Cerebellar cortex (tissue), 1 donor: ENCODE measurements at places on chromosomes 13 and 19.

DNA sequence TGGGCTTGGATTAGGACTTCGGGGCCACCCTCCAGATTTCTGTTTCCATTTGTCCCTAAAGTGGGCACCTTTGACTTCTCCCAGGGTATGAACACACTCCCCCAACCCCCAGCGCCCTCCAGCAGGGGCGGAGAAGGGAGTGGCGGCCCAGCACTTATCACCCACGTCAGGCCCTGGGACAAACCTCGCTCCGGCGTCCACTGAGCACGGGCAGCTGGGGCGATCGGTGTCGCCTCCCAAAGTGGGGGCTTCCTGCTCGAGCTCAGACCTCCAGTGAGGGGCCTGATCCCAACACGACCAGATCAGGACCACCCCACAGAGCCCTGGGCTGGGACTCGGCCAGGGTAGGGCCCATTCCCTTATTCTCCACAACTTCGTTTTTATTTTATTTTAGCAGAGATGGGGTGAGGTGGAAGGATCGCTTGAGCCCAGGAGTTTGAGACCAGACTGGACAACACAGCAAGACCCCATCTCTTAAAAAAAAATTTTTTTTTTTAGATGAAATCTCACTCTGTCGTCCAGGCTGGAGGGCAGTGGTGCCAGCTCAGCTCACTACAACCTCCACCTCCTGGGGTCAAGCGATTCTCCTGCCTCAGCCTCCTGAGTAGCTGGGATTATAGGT is 3.7 kb upstream of the TCF3 start:
- DNase-seq, result no peak

GRCh38 chr13:33345842-33346241 is 60.3 kb upstream of the STARD13 start:
- no peak for DNase-seq

- DNase-seq, result no peak
These were observed at the start of gene FGF21 for GRCh38 chr19:48755084-48755641. TSS of gene FGF21 (plus strand) at chr19:48755524. CDS start at chr19:48756237, 713 bp downstream.

DNA sequence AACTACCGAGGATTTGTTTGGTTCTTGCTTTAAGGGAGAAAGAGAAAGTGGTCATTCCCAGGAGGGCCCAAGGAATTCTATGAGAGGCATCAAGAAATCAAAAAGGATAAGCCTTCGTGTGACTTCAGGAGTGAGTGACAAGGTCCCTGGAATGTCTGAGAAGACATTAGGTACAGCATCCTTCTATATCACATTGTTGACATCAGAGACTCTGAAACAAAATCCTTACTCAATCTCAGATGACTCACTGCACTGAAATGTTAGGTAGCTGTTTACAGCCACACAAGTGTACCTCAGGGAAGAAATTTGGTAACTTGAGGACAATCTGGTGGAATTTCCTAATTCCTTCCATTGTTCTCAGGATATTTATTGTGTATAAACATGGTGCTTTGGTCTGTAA is 7.9 kb upstream of the LGALS14 start:
- DNase-seq, result no peak

- no peak for DNase-seq
These were observed 62.6 kb downstream of the MLLT1 start for GRCh38 chr19:6216996-6217751.

GRCh38 chr13:37716420-37717195 is 118.0 kb upstream of the POSTN start:
- no peak for DNase-seq

DNA sequence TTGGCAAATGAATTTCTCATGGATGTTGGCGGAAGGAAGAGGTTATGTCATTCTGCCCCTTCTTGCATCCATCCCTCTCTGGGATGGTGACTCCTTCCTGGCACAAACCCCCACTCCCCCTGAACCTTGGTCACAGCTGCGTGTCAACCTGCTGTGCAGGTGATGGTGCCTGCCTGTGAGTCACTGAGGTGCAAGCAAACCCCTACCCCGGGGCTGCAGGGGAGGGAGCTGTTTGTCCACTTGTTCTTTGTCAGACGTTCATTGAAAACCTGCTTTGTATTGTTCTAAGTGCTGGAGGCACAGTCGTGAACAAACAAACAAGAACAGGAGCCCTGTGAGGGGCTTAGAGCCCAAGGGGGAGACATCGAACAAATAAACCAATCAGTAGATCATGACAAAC is 2.0 kb upstream of the GAPDHS start:
- no peak for DNase-seq

DNA sequence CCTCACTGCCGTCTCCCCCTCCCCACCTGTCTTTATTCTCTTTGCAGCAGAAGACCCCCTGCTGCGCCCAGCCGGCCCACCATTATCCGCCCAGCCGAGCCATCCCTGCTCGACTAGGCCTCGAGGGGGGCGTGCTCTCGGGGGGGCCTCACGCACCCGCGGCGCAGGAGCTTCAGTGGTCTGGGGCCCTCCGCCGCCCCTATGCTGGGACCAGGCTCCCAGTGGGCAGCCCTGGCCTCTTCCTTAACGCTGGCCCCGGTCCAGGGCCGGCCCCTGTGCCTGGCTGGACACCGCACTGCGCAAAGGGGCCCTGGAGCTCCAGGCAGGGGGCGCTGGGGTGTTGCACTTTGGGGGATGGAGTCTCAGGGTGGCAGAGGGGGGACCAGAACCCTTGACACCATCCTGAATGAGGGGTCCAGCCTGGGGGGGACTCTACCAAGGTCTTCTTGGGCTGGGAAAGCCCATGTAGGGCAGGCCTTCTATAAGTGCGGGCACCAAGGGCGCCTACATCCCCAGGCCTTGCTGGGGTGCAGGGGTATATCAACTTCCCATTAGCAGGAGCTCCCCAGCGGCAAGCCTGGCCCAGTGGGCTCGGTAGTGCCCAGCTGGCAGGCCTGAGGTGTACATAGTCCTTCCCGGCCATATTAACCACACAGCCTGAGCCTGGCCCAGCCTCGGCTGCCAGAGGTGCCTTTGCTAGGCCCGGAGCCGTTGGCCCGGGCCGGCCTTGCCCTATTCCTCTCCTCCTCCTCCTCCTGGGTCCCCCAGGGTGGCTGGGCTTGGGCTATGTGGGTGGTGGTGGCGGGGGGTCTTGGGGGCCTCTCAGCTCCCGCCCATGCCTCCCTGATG is 4.9 kb downstream of the TMED1 start:
- no peak for DNase-seq

GRCh38 chr13:90385781-90386489 is 961.6 kb upstream of the MIR17HG start:
- DNase-seq, result no peak

DNA sequence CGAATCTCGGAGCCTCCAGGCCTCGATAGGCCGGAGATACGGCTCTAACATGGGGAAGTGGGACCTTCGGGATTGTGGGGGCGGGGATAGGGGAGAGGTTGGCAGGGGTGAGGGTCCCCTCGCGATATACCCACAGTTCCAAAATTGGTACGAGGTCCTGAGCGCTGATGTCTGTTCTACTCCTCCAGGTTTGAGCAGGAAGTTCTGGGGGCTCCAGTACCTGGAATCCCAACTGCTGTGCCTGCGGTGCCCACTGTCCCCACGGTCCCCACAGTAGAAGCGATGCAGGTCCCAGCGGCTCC is 447 bp downstream of the RBM42 start:
- DNase-seq, result no peak

DNA sequence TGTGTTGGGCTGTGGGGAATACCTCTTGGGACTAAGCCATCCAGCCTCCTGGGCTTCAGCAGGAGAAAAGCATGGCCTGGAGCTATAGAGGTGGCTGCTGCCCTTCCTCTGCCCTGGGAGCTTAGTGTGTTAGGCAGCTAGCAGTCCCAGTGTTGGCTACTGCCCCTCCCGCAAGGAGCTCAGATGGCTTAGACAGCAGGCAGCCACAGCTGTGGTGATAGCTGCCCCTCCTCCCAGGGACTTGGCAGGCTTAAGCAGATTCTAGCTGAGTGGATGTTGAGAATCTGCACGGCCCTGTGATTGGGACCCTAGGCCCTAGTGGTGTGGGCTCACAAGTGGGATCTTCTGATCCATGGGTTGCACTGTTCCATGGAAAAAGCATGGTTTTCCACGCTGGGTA is 264.5 kb downstream of the TDRD3 start:
- no peak for DNase-seq

- peak; percentile 15 for DNase-seq
These were observed 52.7 kb downstream of the TSC22D1 start for GRCh38 chr13:44523146-44524015.

DNA sequence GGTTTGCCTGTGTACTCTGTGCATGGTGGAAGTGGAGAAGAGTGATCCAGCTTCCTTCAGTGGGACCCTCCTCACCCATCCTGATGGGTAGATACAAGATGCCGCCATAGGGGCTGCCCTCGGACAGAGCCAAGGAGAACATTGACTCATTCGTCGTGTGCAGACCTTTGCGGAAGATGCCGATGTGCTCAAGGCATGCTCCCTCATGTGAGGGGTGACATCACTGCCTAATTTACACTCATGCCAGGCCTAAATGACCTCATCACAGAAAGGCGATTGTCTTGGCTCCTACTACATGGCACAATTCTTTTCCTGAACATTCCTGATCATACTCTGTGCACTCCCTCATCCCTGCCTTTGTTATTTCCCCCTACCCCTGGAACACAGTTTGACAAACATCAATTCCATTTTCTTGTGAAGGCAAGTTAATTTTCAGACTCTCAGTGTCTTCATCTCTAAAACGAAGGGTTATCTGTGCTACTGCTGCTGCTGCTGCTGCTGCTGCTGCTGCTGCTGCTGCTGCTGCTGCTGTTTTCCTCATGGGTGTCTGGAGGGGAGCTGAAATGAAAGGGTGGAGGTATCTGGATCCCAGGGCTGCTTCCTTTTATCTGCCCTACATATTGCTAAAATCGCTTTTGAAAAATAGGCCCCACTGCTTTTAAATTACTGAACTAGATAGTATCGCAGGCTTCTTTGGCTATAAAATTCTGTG is 146.5 kb upstream of the ARGLU1 start:
- no peak for DNase-seq

DNA sequence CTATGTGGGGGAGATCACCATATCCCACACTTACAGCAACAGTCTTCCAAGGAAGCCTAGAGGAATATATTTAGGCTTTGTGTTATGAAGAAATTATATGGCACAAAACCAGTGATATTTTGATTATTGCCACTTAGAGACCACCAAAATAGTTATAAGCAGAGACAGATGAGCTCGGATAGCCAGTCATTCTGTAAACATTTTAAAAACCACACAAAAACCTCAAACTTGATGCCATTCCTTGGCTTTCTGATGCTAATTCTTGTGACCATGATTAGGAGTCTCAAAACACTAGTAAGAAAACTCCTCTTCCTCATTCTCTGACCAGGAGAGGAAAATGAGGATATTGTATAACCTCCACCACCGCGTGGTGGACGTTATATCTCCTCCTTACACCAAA is 496.4 kb downstream of the FOXO1 start:
- no peak for DNase-seq

DNA sequence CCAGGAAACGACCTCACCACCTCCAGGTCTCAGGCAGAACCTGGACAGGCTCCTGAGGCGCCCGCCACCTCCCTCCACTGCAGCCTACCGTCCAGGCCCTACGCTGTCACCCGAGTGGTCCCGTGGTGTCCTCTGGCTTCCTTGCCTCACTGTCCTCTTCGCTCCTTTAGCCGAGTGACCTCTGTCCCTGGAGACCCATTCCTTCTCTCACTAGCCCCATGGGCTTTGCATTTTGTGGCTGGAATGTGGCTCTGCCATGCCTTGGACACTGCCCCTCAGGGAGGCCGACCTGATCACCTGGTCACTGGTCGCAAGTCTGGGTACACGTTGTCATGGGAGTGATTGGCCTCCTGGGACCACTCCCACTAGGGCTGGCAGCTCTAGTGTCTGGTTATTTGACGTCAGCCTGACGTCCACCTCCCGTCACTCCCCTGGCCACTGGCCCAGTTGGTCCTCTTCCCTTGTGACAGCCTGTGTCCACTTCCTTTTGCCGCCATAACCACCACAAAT is 17.9 kb downstream of the SLC25A42 start:
- no peak for DNase-seq

DNA sequence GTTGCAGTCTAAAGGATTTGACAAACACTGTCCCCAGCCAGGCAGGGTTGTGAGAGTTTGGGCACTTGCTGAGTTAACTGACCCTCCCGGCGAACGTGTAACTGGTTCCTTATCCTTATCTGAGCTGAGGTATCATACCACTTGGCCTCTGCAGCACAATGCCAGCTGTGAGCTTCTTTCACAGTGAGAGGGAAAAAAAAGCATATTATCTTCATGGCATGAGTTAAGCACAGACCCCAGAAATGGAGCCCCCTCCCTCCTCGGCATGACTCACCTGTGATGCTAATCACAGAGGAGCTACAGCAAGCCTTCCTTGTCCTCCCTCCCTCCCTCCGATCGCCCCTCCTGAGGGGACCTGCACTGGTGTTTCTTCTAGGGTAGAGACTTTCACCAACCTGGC is 60.5 kb downstream of the EFNB2 start:
- DNase-seq, result no peak

DNA sequence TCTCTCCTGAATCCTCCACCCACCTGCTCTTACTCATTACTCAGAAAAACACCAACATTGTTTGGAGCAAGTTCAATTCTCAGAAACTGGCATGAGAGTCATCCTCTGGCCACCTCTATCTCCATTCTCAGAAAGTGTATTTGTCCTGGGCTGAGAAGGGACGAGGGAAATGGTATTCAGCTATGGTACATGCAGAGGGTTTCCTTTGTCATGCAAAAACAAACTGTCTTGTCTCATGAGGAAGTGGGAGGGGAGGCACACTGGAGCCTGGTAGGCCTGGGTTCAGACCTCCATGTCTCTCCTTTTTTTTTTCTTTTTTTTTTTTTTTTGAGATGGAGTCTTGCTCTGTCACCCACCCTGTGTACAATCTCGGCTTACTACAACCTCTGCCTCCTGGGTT is 31.9 kb upstream of the LILRA2 start:
- no peak for DNase-seq

DNA sequence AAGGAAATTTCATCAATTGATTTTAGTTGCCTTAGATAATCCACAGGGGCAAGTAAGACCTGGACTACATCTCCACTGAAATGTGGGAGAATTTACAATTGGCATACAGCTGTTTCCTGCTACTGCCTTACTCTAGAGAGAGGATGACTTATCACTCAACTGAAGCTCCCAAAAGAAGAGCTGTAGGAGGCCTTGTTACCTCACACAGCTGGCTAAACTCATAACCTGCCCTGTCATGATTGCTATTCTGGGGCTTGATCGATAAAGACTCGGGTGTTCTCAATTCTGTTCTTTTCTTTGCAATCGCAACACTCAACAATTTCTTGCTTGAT is 1396.4 kb downstream of the EFNB2 start:
- DNase-seq, result no peak

DNA sequence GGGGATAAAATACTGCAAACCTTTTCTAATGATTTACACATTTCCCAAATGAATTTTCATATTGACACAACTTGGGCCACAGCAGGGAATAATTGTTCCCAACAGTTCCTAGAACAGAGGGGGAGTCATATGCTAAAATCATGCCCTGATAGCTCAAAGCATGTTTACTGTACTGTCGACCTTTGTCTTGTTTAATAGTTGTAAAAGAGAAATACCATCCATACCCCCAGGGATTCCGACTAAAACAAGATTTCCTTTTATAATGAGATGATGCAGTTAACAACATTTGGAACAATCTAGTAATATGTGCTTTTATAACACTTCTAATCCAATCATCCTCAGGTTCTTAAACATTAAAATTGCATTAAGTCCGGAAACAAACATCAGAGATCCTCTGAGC is 759.7 kb downstream of the OLFM4 start:
- DNase-seq, result no peak

- peak; percentile 52 for DNase-seq
These were observed 1.3 kb downstream of the SHISA7 start for GRCh38 chr19:55441692-55442321.
